Stimulated activated CD4-positive, alpha-beta T cell treated with anti-CD3 and anti-CD28 coated beads, Interleukin-4, amount 100 ng/mL, for 1 hour (primary cell): ENCODE measurements at places on chromosomes 1 and 21.

DNA sequence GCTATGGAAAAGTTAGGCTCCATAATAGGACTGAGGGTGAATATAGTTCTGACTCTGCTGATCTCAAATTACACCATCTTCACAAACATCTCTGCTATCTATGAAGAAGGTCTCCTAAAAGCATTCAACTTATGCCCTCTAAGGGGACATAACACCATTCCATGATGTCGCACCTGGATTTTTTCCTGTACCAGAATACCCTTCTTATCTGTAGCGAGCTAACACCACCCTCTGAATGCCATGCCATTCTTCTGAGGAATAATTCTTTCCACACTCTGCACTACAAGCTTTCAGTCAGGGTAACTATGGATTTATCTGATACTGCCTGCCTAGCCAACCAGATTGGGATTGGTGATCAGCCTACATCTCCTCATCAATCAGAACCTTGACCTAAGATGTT lies 203.8 kb downstream of the PTPRC start:
- DNase-seq: no peak

DNA sequence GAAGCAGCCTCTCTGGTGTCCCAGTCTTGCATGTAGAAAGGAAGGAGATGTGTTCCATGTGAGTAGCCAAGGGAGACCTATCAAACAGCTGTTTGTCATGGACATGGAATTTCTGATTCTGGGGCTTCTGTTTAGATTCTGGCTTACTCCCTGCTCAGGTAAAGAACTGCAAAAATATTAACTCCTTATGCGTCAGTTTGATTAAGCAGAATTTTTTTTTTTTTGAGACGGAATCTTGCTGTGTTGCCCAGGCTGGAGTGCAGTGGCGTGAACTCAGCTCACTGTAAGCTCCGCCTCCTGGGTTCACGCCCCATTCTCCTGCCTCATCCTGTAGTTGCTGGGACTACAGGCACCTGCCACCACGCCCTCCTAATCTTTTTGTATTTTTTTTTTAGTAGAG lies 6.8 kb downstream of the ARV1 start:
- no peak for DNase-seq

GRCh38 chr1:215418876-215419447 lies 148.1 kb upstream of the KCTD3 start:
- no peak for DNase-seq

GRCh38 chr1:56564615-56565014 lies 14.7 kb downstream of the PLPP3 start:
- DNase-seq: no peak

DNA sequence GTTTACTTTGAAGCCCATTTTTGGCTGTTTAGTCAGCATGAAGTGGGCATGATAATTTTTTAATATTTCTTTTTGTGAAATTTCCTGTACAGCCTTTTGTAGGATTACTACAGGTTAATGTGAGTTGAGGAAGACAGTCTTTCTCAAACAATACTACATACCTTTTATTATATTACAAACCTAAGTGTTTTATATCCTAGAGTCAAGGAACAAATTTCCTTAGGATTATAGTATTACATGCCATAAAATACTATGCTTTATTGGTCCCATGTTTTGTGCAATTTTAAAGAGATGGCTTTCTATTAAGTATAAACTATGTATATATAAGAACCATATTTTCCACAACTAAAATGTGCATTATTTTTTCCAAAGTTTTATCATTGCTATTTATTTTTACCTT lies 9.2 kb upstream of the CHAF1B start:
- DNase-seq: no peak

DNA sequence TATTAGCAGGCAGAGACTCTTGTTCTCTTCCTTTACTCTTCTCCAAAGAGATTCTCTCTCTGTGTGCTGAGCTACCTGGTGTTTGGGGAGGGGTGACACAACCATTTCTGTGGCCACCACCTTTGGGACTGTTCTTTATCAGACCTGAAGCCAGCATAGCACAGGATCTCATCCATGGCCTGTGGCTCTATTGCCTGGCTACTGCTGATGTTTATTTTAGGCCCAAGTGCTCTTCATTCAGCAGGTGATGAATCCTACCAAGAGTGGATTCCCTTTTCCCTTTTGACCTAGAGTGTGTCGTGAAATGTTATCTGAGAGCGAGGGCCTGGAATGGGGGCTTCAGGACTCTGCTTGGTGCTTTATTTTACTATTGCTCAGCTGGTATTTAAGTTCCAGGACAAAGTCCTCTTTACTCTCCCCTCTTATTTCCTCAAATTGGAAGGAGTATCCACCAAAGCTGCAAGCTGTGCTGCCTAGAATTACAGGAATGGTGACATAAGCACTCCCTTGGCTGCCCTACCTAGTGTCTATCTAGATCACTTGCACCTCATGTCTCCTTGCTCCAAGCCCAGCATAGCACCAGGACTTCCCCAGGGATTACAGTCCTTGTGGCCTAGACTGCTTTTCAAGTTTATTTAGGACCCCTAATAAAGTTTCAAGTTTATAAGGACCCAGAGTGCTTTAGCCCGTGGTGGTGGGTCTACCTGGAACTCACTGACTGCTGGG lies 94.7 kb upstream of the GPR52 start:
- no peak for DNase-seq

DNA sequence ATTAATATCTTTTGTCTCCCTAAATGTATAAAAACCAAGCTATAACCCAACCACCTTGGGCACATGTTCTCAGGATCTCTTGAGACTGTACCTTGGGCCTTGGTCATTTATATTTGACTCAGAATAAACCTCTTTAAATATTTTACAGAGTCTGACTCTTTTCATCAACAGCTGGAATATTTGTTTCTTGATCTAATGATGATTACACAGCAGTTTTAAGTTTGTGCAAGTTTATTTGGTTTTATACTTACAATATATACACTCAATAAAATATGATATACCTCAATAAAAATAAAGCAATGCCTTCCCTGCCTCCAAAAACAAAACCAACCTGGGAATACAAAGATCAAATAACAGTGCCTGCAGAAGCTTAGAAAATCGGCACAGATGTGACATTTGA lies 22.0 kb downstream of the LEPR start:
- DNase-seq: no peak

DNA sequence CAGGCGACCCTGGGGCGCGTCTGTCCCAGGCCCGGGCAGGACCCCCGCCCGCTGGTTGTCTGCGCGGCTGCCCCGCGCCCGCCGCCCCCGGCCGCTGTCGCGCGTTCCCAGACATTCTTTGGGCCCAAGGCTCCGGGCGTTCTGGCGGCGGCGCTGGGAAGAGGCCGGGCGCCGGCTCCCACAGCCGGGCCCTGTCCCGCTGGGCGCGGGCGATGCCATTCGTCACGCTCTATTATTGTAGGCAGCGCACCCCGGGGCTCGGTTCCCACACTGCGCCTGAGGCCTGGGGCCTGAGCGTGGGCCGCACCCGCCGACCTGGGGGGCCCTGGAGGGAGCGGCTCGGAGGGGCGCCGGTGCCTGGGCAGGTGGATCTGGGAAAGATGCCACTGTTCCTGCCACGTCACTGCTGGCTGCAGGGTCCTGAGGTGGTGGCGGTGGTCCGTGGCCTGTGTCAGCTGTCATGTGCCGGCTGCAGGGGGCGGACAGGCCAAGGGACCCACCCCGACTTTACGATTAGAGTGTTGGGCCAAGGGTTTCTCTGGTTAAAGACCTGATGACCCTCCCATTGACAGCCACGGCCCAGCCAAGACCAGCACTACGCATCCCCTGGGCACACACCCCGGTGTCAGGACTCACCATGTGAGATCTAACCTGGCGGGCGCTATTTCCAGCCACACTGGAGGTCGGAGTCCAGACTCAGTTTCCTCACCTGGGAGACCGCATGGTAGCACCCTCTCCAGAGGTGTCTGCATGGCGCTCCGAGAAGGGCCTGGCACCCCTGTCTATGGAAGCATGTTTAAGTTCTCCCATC lies 55.1 kb upstream of the ADARB1 start:
- no peak for DNase-seq
